ENCODE measurements at places on chromosomes 1 and 21.

GRCh38 chr1:28113242-28113572 lies 24.8 kb upstream of the EYA3 start:
- no peak for DNase-seq

- DNase-seq: no peak
Measured at GRCh38 chr1:18188820-18189517, 81.4 kb downstream of the IGSF21 start.

DNA sequence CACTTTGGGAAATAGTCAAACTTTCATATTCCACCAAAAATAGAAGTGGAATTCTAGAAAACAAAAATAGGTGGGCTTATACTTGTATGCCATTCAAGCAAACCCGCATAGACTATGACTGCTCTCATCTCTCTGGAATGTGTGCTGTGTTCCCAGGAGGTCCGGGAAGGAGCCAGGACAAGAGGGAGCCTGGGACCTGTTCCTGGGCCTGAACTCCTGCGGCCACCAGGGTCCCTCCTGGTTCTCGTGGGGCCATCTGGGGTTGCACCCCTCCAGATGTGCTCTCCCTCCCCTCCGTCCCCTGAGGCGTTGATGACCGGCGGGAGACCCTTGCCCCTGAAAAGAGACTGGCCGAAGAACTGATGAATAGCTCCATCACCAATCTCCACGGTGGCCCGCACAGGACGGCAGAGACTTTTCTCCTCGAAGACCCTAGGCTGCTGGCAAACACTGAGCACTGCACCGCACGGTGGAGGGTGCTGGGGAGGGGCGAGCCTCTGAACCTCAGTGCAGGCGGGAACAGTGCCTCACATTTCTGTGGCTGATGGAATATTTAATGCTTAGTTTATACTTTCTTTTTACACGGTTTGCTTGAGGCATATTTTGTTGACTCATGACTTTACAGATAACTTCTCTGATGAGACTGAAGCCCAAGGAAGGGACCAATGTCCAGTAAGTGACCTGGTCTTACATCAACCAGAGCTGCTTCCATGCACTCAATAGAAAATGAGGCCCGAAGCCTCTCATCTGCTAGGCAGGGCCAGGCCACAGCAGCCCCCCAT lies 9.6 kb upstream of the ADARB1 start:
- DNase-seq: no peak

DNA sequence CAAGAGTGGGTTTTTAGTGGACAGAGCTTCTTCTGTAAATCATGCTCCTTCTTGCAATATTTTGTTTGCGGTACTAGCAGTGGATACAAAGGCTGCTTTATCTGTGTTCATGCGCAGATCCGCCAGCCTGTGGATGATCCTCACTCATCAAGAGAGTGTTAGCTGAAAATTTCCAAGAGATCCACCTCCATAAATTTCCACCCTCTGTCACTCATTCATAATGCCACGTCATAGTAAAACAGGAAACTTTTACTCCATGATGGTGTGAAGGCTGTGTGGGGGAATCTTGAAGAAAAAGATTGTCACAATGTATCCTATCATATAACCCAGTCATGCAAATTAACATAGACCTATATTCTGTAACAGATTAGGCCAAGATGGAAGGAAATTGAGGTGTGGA lies 4.4 kb upstream of the MAPKAPK2 start:
- DNase-seq: no peak

GRCh38 chr1:21818656-21819055 lies 6.6 kb downstream of the LDLRAD2 start:
- DNase-seq: peak; percentile 51

DNA sequence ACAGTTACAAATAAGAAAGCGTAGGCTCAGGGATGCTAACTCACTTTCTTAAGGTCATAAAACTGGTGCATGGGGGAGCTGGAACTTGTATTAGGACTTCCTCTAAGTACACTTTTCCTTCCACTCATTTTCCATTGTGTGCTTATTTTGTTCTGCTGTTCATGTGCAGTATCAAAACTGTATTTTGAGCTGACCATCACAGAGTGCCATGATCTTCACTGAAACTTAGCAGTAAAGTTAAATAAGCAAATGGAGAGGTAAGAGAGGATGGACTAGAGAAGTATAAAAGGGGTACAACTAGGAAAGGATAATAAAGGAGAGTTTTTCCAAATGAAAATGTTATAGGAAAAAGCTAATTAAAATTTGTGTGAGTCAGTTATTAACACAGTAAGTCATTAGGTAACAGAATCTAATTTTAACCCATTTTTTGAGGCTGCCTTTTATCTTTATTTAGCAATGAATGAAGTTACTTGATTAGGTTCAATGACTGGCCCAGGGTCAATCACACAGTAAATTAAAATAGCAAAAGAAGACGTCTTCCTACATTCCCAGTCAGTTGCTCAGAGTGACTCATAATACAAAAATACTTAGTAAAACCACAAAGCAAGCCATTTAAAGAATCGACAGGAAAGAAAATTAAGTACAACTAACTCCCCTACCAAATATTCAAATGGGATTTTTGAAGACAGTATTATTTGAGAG lies 165.8 kb upstream of the C1orf105 start:
- DNase-seq: peak; percentile 13
